Stimulated activated CD4-positive, alpha-beta T cell treated with anti-CD3 and anti-CD28 coated beads, Interleukin-15, amount 100 ng/mL, for 1 hour (primary cell): ENCODE measurements at places on chromosomes 6 and 20.

- DNase-seq = no peak
These were observed 10.8 kb upstream of the RNF24 start for GRCh38 chr20:4026093-4026601.

DNA sequence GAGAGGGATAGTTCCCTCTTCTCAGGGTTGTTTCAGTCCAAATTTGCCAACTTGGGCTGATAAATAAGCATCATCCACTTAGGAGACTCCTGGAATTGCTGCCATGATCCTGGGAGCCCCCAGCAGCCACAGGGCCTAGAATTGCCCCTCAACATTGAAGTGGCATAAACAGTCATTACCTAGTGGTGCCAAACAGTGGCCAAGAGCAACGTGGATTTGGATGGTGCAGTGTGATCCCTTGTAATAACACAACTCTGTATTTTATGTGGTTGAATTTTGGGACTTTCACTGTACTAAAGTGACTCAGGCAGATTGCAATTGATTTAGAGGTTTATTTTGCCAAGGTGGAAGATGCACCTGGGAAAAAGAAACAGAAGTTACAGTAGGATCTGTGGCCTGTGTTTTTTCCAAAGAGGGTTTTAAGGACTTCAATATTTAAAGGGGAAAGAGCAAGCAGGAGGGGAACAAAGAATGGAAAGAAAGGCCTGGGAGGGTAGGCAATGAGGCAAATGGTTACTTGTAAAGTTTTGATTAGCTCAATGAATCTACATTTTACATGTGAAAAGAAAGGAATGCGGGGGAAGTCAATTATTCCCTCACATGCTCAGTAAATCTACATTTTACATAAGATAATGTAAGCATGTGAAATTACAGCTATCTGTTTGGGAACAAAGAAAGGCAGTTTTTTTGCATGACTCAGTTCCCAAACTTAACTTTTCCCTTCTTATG, 168.0 kb upstream of the NOX3 start:
- DNase-seq = no peak

GRCh38 chr6:137518386-137518983, 24.3 kb upstream of the OLIG3 start:
- no peak for DNase-seq

DNA sequence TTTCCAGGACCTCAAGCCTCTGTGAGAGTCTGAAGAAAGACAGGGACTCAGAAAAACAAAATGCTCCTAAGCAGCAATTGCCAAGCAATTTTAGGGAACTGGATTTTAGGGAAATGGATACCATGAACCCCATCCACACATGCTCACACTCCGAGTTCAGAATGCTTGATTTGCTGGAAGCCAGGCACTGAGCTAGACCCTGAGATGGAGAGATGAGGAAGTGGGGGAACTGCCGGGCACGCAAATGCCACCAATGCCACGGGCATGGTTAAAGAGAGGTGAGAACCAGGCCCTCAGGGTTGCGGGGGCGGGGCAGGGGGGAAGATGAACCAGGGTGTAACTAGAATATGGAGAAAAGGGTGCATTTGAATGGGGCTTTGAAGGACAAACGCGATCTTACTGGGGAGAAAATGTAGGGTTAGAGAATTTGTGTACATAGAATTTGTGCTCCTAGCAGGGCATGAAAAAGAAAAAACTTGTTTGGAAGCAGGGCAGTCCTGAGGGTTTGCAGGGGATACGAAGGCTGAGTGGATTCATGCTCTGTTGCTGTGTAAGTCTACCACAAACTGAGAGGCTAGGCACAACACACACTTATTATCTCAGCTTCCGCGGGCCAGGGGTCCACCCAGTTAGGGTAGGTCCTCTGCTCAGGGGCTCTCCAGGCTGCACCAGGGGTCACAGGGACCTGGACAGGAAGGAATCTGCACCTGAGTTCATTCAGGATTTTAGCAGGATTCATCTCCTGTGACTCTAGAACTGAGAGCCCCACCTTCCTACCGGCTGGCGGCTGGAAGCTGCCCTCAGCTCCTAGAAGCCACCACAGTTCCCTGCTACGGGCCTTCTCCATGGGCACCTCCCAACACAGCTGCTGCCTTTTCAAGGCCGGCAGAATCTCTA, 108.0 kb downstream of the SNX5 start:
- no peak for DNase-seq

GRCh38 chr6:5213836-5214235, 46.9 kb downstream of the LYRM4 start:
- no peak for DNase-seq

DNA sequence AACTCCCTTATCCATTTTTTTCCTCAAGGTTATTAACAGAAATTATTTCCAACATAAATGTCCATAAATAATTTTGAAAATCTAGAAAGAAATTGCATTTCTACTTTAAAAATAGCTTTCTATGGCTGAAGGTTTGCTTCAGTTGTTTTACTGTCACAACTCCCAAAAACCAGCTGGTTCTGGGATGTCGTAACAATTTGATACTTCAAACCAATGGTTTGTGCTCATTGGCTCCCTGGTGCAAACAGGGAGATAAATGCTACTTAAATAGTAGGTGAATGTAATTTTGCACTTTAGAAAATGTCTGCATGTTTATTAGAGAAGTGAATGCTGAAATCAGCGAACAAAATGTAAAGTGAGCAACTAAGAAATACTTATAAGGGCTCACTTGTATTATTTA, 31.1 kb downstream of the LAMA2 start:
- no peak for DNase-seq

DNA sequence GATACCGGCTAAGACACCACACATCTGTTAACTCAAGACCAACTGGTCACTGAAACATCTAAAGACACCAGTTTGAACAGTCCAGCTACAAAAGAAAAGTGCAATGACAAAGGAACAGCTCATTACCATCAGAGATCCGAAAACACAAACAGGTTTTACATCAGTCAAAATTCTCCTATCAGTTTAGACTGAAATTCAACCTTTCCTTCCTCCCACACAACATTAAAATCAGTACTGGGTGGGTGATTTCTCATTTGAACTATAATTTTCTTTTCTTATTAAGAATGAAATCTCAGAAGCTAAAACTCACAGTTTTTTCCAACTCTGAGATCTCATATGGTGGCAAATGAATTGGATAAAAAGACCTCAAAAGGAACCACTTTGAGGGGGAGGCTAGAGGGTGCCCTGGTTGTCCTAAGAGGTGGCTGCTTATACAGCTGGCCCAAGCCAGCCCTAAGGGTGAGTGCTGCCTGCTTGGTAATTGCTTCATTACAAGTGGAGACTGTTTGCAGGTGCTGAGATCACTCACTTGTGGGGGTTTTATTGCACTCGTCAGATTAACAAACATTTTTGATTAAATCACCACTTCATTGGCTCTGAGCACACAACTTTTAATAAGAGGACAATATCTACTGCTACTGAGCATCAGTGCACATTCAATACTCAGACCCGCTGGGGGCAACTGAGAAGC, 4.3 kb downstream of the CCDC167 start:
- no peak for DNase-seq
